ENCODE measurements at places on chromosomes 2 and 18.

GRCh38 chr2:50782543-50782942, 249.4 kb downstream of the NRXN1 start:
- no peak for DNase-seq

DNA sequence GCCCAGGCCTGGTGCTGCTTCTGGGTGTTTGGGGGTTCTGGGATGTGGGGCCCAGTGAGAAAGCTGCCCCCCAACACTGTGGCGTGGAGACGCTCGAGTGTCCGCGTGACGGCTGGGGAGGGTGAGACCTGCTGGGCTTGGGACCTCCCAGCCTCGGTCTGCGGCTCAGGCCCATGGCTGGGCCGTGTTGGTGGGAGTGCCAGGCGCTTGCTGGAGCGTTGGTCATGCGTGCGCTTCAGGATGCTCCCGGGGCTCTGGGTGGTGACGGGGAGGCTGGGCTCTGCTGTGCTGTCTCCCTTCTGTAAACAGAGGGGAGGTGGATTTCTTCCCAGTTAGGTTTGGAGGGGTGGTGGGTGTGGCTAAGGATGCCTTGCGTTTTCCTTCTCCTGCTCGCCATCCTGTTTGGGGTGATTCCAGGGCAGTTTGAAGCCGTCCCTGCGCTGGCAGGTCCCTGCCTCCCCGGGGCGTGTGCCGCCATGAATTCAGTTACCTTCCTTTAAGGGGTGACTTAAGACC, 606 bp downstream of the GAL3ST2 start:
- no peak for DNase-seq

GRCh38 chr2:143526498-143526897, 397.3 kb downstream of the ARHGAP15 start:
- no peak for DNase-seq

GRCh38 chr18:34773378-34773777, 63.3 kb downstream of the DTNA start:
- no peak for DNase-seq

DNA sequence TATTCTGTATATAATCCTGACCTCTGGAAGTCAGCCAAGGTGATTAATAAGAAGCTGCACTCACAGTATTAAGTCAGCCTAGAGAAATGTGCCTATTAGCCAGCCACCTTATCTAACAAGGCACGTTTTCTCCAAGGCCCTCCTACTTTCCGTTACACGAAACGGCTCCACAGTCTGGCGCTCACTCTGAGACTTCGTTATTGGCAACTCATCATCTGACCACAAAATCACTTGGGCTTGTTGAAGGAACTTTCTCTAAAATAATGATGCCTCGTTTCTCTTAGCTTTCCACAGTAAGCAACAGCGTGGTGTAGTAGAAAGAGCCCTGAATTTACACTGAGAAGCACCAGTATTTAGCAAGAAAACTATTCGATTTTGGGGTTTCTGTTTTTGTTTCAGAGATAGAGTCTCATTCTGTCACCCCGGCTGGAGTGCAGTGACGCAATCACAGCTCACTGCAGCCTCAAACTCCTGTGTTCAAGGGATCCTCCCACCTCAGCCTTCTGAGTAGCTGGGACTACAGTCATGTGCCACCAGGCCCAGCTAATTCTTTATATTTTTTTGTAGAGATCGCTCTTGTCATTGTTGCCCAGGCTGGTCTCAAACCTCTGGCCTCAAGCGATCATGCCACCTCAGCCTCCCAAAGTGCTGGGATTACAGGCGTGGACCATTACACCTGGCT, 53.6 kb upstream of the SLC14A1 start:
- peak; percentile 32 for DNase-seq

DNA sequence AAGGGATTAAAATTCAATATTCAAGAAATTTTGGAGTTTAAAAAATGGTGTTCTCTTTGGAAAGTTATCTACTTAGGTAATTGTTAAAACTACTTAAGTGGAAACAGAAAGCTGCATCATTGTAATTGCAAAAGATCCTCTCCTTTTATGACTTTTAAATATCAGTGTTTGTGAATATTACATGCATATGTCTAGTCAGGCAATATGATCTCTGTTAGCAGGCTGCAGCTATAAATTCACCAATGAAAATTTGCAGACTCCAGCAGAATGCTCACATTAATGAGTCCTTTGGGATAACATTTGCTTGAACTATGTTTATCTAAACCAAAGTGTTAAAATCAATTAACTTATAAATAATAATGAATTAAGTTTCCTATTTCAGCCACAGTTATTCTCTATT, 59.2 kb upstream of the CSRNP3 start:
- DNase-seq: no peak

DNA sequence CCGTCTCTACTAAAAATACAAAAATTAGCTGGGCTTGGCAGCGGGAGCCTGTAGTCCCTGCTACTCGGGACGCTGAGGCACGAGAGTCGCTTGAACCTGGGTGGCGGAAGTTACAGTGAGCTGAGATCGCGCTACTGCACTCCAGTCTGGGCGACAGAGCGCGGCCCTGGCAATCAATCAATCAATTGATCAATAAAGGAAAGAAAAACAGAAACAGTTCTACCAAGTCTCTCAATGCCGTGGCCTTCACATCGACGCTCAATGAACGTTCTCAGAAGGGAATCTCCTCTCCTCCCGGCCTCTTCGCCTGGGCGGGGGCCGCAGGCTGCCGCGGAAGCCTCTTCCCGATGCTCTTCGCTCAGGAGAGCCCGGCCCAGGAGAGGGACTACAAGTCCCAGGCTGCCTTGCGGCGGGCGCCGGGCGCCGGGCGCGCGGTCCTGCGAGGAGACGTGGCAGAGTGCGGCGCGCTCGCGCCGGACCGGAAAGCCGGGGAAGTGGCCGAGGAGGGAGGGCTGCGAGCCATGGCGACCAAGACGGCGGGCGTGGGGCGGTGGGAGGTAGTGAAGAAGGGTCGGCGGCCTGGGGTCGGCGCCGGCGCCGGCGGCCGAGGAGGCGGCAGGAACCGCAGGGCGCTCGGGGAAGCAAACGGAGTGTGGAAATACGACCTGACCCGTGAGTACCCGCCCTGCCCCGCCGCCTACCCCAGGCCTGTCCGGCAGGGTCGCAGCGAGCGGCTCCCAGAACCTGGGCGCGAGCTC, at the start of gene TMEM214:
TSS of gene TMEM214 (plus strand) at position 471 of the 758 bp plus-strand sequence. CDS start at position 522, 51 bp downstream.
- DNase-seq: peak; percentile 77

DNA sequence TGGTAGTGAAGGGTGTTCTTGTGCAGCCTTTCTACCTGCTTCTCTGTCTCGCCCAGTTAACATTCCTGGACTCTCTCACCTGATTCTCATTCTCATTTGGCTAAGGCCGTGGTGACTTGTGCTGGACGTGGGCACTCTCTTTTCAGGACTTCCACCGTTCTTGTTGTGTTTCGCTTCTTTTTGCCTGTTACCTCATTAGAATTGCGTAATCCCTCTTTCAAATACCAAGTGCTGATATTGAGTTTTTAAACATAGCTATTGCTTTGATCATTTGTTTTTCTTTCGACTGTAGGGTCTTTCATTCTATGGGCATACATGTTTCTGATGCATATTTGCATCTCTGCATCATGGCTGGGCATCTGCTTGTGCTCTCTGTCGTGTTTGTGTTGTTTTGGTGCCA, 287.0 kb downstream of the ALPK2 start:
- no peak for DNase-seq

- no peak for DNase-seq
Observed at GRCh38 chr18:29062921-29063320, 886.0 kb upstream of the CDH2 start.

DNA sequence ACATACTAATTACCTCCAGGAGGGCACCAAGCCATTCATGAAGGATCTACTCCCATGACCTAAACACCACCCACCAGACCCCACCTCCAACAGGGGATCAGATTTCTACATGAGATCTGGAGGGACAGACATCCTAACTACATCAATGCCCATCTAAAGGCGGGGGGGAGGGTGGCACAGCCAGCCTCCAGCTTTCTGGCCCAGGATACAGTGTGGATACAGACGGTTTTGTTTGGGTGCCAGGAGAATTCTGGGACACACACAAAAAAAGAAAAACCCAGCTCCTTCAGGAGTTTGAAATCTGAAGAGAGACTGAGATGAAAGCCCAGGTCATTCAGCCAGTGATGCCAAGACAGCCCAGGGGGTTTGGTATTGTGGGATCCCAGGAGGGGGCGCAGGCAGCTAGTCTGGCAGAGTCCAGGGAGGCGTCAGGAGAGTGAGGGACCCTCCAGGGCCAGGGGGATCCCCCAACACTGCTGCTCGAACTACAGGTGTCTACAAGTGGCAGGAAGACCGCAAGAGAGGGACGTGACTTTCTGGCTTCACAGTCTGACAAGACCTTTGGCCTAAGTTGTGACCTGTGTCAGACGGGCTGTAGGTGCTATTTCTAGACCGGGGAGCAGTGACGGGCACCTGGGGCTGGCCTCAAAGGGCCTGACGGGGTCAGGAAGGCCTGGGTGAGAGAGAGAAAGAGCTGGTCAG, 62.1 kb downstream of the NDUFA10 start:
- no peak for DNase-seq

GRCh38 chr2:16617282-16618266, 48.1 kb downstream of the CYRIA start:
- DNase-seq: no peak

- no peak for DNase-seq
Observed at GRCh38 chr2:44822174-44822573, 119.3 kb upstream of the SIX3 start.

Measured in stimulated activated naive CD4-positive, alpha-beta T cell treated with Interleukin-2 at 50 U/mL for 16 hours (primary cell).